Activated T-helper 1 cell treated with anti-CD3 and anti-CD28 coated beads, Interleukin-2, amount 50 U/mL, for 16 hours (primary cell): ENCODE measurements at places on chromosomes 2 and 18.

GRCh38 chr2:27038012-27038411 lies 5.2 kb downstream of the TMEM214 start:
- no peak for DNase-seq

DNA sequence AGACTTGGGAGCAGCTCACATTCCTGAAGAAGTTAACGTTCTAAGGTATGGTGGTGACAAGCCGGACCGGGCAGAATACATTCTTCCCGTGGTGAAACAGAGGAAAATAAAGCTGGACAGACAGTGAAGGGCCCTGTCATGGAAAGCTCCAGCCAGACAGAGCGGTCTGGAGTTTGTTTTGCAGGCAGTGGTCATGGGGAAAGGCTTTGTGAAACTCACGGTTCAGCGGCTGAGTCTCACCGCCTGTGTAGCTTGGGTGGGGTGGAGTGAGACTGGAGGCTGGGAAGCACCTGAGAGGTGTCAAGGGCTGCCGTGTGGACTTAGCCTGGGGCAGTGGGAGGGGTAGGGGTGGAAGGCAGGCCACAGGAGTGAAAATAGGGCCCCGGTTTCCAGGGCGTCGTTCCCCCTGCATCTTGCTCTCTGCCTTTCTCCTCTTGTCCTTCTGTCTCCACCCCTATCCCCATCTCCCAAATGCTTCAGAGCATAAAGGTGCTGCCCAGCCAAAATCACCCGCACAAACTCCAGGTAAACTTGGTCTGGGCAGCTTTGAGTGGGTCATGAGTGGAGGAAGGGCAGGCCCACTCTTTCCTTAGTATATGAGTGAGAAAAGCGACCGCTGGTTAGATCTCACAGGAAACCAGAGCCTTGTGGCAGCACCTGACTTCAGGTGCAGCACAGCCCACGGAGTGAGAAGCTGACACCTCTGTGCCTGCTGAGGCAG lies 11.4 kb upstream of the SLC20A1 start:
- no peak for DNase-seq

DNA sequence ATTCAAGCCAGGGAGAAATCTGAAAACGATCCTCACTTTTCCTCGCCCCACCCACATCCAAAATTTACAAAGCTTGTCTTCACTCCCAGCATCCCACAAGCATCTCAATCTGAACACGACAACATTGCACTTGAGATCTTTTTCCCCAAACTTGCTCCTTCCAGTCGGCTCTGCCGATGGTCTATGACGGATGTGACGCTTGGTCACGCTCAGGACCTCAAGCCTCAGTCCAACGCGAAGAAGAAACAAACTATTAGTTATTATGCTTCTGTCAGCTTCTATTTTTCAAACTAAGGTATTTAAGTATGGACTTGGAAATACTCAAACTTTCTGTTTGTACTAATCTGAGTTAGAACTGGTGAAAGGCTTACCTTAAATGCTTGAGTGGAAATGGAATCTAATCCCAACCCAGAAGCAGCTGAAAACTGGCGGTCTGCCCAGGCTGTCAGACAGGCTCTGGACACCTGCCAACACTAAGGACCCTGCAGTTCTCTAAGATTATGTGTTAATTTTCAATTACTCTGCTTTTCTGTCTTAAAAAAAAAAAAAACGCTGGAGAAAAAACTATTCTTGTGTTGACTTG lies 132.1 kb upstream of the DNMT3A start:
- no peak for DNase-seq

DNA sequence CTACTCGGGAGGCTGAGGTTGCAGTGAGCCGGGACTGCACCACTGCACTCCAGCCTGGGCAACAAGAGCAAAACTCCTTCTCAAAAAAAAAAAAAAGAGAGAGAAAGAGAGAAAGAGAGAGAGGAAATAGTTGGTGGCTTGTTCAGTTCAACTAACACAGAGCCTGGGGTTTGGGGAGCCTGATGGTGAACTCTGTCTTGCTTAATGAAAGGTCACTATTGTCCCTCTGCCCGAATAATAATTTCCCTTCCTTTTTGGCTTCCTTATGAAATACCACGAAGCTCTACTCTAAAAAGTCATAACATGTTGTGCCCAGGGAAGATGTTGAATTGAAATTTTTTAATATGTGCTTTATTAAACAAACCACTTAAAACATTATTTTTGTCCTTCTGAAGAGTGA lies 17.3 kb downstream of the BCL2 start:
- DNase-seq: no peak

DNA sequence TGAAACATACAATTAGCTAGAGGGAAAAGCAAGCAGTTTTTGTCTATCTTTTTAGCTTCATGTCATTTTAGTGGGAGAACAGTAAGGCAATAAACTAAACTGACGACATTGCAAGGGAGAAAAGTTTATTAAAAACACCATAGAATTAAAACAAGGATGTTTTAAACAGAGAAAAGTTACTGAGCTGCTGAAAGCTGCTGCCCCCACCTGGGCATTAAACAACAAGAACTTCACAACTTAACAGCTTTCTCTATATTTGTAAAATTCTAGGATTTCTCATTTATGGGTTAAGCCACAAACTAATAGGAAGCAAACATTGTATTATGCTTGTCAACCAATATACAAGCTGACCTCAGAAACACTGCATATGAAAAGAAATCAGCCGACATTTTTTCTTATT lies 289.2 kb downstream of the ERBB4 start:
- no peak for DNase-seq

- DNase-seq: no peak
These were observed 2.7 kb upstream of the TGIF1 start for GRCh38 chr18:3447068-3447894.

- DNase-seq: no peak
These were observed at the start of gene CYP27C1 for GRCh38 chr2:127220102-127220767. Gene CYP27C1, minus strand, starts transcription at chr2:127220299. Its CDS starts 29 bp downstream, at chr2:127220270.

- DNase-seq: no peak
These were observed 88.2 kb downstream of the TMEM131 start for GRCh38 chr2:97907369-97908100.

GRCh38 chr2:9212010-9212635 lies 5.5 kb downstream of the ASAP2 start:
- no peak for DNase-seq

GRCh38 chr2:65660340-65660739 lies 227.9 kb upstream of the SPRED2 start:
- DNase-seq: no peak

- no peak for DNase-seq
These were observed 86.6 kb downstream of the COL6A3 start for GRCh38 chr2:237327175-237327950.

DNA sequence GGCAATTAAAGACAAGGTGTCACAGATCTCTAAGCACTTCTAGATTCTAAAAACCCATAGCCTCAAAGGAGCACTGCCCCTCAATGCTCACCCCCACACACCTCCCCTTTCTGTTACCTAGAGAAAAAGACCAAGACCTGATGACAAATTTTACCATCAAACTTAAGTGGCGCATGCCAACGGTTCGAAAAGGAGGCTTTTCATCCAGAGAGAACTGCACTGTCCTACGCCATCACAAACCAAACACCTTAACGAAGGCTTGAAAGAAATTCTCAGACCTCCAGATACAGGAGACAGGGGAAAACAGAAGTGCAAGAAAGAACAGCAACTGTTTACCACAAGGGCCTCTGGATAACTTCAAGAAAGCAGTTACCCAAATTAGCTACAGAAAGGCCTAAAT lies 2.0 kb upstream of the ZC3H6 start:
- no peak for DNase-seq

- DNase-seq: no peak
These were observed 2.2 kb upstream of the DSC2 start for GRCh38 chr18:31104444-31104843.

DNA sequence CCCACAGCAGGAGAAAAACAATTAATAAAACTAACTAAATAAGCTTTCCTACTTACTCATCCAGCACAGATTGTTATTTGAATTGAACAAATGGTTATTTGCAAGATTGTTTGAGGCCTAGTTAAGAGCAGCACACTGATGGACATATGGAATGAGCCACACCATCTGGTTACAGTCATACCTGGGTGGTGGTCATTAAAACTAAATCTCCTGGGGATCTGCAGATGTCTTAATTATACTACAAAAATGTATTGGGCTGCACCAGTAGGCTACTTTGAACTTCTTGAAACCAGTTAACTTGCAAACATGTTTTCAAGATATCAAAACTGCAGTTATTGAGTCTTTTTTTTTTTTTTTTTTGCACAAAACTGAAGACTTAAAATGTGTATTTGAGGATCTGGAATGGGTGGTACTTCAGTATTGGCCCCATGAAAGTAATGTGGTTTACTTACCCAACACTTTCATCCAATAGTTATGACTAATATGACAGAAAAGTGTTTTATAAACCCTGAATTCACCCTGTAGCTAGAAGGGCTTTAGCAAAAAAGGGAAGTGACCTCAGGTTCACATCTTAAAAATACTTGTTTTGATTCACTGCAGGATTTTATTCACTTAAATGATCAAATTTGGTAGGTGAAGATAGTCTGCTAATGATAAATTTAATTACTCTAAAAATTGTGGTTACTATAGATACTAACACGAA lies 10.8 kb downstream of the AGFG1 start:
- no peak for DNase-seq

- no peak for DNase-seq
These were observed 36.5 kb downstream of the LPIN2 start for GRCh38 chr18:2976218-2977132.

DNA sequence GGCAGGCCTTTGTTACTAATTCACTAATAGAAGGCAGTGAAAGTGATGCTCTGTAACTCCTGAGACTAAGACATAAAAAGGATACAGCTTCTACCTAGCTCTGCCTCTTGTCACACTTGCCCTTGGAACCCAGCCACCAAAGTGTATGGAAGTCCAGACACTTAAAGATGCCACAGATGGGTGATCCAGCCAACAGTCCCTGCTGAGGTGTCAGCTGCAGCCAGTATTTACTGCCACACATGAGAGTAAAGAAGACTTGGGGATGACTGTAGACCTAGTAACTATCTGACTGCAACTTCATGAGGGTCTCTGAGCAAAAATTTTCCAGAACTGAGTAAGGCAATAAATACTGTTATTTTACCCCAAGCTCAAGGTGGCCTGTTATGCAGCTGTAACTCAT lies 8.8 kb downstream of the IMMT start:
- no peak for DNase-seq

GRCh38 chr2:140808820-140809219 lies 1322.0 kb downstream of the LRP1B start:
- DNase-seq: no peak

DNA sequence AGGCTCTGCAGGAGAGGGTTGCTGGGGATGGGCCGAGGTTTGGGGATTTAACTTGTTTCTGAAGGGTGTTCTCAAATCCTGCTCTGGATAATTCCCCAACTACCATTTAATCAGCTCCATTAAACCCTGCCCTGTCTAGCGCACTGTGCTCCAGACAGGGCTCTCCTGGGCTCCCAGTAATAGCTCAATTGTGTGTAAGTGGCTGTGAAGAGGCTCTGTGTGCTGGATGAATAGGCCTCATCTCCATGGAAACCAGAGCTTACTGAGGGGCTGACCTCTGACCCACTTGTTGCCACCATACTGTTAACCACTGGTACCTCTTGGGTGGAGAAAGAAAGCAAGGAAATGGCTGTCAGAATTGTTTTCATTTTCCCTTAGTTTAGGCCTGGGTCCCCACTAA lies 92.9 kb downstream of the TGOLN2 start:
- no peak for DNase-seq

DNA sequence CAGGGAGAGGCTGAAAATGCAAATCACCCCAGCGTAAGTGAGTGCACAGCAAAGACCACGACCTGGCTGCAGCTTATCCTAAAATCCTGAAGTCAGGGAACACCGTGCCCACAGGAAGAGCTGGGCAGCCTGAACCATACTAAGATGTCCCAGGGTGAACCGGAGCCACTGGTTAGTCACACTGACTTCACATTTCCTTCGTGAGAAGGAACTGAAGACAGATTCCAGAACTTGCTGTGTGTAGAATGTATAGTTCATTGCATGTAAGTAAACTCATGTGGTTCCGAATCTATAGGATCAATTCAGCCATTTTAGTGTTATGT lies 84.6 kb upstream of the NDUFV2 start:
- DNase-seq: no peak

GRCh38 chr2:138269765-138270164 lies 231.8 kb upstream of the SPOPL start:
- DNase-seq: no peak

GRCh38 chr2:33090553-33091134 lies 143.9 kb downstream of the LTBP1 start:
- DNase-seq: no peak

DNA sequence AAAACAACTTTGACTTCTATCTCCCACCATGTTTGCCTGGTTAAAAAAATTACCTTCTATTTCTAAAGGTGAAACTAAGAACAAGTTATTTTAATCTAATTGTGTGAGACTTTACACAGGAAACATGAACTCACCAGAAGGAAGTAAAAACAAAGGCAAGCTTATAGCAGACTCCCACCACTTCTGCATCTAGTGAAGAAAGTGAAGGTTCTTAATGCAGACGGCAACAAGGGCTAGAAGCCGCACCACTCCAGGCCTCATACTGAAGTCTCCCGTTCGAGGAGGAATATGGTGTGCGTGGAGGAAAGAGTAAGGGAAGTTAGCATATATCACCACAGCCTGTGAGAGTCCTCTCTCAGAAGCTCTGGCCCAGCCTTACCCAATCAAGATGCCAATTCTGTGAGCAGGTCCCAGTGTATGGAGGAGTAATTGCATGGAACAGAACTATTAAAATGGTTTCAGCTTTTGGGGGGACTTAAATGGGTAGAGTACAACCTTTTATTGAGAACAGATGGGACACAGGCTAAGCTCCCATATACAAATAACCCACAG lies 958.7 kb downstream of the BCL11A start:
- no peak for DNase-seq

DNA sequence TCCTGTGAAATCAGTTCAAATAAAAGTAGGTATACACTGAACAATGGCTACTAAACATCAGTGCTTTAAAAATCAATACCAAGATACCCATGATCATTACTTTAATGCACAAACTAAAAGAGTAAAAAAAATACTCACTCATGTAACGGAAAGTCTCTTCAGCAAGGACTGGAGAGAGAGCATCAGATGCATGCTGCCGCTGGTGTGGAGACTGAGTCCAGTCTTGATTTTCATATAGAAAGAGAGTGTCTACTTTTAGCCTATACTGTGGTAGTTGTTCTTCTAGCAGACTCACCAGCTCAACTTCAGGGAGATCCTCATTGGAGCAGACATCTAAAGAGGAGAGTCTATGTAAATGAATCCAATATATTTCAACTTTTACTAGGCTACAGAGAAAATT lies 44.0 kb downstream of the TRAK2 start:
- DNase-seq: no peak

DNA sequence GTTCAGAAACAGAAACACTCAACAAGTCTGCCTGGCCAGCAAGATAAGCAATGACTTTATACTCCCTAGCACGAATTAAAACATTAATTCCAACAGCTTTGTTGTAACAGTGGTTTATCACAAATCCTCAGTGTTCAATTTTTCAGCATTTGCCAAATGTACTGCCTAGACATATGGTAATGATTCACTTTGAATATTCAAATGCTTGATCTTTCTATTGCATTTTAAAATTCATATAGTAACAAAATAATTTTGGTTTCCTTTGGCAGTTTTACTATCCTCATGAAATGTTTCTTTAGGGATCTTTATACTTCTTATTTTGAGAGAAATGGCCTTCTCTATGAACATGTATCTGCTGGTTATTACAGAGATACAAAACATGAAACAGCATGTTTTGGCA lies 851.8 kb upstream of the NXPH2 start:
- no peak for DNase-seq
